Caudate nucleus (tissue), 63 donors: ENCODE measurements at places on chromosomes 7 and 10.

DNA sequence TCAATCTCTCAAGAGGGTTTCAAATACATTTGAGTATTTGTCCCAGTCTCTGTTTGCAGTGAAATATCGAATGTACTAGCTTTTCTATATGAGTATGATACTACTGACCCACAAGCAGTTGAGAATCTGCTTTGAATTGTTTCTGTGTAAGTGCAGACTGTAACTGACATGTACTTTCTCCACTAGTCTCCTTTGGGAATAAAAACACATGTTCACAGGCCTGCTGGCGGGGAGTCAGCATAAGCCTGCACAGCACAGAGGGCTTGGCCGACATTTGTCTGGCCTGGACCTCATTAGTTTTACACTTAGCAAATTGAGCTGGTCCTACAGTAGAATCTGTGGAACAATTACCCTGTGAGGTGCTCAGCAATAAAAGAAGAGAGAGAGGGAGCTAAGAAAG lies 72.6 kb downstream of the ITGB8 start:
- DNase-seq = no peak

DNA sequence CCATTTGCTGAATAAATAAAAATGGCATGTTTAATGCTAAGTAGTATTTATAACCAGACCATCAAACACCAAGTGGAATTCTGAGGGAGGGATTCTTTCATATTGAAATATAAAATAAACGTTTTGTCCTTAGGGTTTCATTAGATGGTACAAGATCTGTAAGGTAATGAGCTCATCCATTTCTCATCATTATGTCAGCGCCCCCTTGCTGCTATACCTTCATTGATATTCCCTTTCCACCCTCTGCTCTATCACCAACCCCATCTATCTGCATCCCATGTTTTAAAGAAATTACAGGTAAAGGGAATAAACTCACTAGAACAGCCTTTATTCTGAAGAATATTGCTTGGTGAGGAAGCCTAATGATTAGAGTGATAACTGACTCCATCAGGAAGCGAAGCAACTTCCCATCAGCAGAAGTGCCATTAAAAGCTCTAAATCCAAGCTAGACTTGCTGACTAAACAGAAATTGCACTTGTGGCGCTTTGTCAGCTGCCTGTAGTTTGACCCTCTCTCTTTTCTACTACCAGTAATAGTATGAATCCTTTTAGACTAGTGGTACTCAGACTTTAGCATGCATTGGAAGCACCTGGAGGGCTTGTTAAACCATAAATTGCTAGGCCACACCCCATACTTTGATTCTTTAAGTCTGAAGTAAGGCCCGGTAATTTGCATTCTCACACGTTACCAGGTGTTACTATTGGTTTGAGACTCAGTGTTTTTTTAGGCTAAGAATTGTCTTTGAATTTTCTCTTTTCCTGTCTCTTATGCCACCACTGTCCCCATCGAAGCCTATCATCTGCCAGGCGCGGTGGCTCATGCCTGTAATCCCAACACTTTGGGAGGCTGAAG lies 27.5 kb downstream of the ADD3 start:
- no peak for DNase-seq

GRCh38 chr7:116432527-116432916 lies 67.0 kb upstream of the CAV2 start:
- no peak for DNase-seq

- no peak for DNase-seq
These were observed 123.9 kb downstream of the SEMA3C start for GRCh38 chr7:80794631-80795573.

DNA sequence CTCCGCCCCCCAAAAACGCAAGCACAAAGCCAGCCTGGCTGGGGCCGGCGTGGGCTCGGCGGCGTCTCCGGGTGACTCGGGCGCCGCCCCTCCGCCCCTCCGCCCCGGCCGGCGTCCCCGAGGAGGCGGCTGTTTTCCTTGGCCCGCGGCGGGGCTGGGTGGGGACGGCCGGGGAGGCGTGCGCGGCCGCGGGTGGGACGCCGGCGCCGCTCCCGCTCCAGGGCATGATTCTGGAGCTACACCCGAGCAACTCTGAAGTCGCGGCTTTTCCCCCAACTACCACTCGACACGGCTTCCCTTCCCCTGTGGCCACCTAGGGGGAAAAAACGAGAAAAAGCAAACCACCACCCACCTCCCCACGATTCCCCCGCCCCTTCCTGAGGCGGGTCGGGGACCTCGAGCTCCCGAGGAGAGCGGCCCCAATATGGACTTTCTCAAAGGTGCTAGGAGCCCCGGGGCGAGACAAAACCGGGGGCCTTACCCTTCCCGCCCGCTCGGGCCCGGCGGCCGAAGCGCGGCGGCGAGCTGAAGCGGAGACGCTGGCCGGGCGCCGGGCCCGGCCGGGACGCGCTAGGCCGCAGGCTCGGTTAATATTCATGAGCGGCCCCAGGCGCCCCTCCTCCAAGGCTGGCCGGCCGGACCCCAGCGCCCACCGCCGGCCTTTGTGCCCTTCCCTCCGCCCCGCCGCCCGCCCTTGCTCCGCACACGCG lies 856 bp downstream of the ARHGAP21 start:
- peak; percentile 72 for DNase-seq

DNA sequence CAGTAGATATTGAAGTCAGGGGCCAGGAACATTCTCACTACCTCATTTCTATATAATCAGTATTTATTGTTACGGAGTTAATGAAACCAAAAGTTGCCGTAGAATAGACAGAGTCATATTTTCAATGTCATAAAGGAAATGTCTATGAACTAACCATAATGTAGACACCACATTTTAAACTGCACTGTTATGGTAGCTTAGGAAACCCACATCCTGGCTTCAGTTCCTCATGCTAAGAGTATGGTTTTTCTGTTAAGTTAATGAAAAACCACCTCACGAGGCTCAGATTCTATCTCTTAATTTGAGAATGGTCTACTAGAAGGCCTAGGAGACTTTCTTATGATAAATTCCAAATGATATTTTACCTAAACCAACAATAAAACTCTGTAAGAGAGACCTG lies 166.5 kb downstream of the TMEM26 start:
- no peak for DNase-seq

- DNase-seq = peak; percentile 63
These were observed 8.7 kb upstream of the ASB4 start for GRCh38 chr7:95476904-95477594.

DNA sequence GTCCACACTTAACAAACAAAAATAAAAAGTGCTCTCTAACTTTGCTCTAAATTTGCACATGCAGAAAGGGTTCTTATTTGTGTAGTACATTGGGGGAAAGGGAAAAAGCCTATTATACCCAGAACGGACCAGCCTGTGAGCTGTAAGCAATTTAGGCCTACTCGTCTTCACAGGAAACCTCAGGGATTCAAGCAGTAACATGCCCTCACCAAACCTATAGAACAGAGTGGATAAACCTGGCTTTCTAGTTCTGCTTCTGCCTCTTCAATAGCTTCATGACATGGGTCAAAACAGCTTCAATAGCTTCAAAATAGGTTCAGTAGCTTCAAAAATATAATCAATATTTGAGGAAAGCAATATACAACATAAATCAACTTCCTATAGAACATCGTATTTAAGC lies 163.7 kb downstream of the ARL4A start:
- DNase-seq = no peak

- DNase-seq = no peak
These were observed 2.4 kb upstream of the INPP5A start for GRCh38 chr10:132535065-132535651.

GRCh38 chr10:88541116-88541626 lies 41.9 kb downstream of the RNLS start:
- DNase-seq = no peak

DNA sequence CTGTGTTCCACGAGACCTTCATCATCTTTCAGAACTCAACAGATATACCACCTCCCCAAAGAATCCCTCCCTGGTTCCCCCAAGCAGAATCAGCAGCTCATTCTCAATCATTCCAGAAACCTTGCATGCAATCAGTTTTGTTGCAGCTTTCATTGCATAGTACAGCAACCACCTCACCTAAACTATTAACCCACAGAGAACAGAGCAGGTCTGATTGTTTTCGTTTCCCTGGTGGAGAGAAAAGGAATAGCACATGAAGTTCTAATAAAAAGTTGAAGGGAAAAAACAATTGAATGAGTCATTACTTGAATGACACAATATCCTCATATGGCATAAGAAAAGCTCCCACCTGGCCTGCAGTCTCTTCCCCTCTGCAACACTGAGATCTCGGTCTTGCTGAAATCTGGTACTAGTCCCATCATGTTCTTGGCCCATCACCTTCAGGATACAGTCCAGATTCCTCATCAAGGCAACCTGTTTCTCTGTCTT lies 147.1 kb upstream of the GDF10 start:
- no peak for DNase-seq

- DNase-seq = no peak
These were observed 650 bp downstream of the UBE2D1 start for GRCh38 chr10:58335306-58336005.

GRCh38 chr10:59887006-59887405 lies 19.4 kb downstream of the CCDC6 start:
- no peak for DNase-seq

GRCh38 chr10:3964516-3964915 lies 179.5 kb upstream of the KLF6 start:
- DNase-seq = no peak

DNA sequence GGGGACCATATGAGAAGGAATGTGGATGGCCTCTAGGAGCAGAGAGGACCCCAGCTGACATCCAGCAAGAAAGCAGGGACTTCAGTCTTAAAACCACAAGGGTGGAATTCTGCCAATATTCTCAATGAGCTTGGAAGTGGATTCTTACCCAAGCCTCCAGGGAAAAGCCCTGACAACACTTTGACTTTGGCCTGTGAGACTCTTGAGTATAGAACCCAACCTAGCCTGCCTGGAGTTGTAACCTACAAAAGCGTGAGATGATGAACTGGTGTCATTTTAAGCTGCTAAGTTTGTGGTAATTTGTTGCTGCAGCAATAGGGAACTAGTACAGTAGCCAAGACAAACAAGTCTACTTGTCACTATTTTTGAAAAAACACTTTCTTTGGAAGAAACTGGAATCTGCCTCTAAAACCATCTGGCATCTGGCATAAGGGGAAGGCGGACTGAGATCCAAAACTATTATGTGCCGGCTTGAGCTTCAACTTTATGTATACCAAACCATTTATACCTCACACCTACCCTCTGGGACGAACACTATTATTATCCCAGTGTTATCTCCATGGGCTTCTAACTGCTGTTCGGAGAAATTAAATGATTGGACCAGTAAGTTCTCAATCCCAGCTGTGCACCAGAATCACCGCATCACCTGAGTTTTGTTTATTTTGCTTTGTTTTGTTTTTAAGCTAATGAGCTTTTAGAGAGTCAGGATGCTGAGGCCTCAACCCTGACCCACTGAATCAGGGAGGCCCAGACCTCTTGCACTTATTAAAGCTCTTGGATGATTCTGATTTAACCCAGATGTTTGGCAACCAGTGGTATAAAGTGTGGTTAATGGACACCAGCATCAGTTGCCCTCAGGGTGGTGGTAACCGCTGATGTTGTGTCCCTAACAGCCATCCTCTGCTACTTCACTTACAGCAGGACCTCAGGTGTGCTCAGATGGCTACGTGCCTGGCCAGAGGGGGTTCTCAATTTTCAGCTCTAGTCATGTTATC lies 83.0 kb downstream of the C1GALT1 start:
- no peak for DNase-seq

- DNase-seq = no peak
These were observed 230.1 kb downstream of the CALN1 start for GRCh38 chr7:72182036-72182435.

- no peak for DNase-seq
These were observed 340.5 kb downstream of the PTPRN2 start for GRCh38 chr7:158246960-158247673.

GRCh38 chr7:90067171-90067570 lies 87.1 kb upstream of the STEAP1 start:
- DNase-seq = no peak

- DNase-seq = peak; percentile 48
These were observed 10.7 kb upstream of the KMT2E start for GRCh38 chr7:105003275-105003674.

GRCh38 chr10:128066870-128067382 lies 59.3 kb downstream of the MKI67 start:
- no peak for DNase-seq

DNA sequence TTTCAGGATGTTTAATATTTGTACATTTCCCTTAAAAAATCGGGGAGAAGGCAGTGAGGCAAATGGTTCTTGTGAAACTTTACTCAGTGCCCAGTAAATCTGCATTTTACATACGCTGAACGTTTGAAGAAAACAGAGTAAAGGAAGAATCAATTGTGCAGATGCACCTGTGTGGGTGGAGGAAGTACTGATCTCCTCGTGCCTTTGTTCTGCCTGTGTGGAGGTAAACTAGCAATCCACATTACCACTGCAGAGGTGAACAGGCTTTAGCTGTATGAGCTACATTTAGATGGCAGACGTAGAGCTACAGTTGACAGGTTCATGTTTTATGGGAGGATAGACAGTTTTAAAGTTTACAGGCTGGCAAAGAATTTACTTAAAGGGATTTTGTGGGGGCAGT lies 62.7 kb upstream of the VIPR2 start:
- no peak for DNase-seq

DNA sequence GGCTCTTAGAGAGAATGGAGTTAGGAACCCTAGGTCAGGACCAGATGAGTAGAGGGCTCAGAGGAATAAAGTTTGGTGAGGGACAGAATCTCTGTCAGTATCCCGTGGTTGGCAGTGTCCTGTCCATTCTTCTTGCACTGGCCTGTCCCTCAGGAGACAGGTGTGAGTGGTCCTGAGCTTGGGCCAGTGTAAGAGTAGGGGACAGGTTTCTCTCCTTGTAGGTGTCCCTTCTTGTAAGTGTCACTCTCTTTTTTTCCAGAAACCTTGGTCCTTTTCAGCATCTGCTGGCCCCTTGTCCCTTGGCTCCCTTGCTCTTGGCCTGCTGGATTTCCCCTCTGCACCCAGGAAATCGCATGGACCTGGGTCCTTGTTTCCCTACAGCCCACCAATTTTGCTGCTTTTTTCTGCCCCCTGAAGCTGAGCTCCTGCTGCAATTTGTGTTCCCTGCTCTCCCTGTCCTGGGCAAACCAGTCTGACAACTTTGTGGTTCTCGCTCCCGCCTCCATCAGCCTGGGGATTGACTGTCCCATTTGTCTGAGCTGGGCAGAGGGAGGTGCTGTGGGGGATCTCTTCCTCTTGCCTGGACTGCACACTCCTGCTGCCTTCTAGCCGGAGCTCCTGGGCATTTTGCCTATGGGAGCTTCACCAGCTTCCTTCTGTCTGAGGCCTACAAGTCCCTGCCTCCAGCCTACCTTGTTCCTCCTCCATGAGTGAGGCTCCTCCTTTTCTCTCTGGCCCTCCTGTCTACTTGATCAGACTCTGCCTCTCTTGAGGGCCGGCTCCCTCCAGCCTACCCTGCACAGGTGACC lies 6.5 kb downstream of the TSPAN14 start:
- DNase-seq = peak; percentile 20

GRCh38 chr7:749140-749551 lies 22.1 kb upstream of the PRKAR1B start:
- DNase-seq = no peak

GRCh38 chr10:58107506-58107905 lies 160.2 kb downstream of the IPMK start:
- no peak for DNase-seq
